ENCODE measurements at places on chromosomes 3 and 15.

DNA sequence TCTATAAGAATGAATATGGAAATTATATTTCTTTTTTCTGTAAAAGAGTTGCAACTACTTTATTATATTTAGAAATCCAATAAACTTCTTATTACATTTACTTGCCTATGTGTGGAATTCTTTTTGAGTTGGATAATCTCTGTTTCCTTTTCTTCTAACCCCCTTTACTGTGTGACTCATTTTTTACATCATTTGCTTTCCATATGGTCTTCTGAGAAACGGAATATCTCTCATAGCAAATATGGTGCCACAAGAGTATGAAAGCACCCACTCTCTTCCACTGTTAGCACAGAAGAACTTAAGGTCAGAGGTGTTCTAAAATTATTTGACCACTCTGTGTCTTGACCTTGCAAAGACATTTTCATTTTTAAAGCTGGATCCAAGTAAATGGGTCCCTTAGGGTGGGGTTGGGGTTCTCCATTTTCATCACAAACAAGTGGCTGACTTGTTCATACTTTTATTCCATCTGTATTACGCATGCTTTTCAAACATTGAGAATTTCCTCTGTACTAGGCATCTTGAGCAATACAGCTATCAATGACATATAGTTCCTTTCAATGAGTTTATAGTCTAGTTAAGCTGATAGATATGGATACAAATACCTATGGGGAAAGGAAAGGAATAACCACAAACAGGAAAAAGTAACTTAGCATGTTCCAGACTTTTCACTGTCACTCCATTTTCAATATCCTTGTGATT lies 281.1 kb upstream of the TPRG1 start:
- DNase-seq = no peak

GRCh38 chr15:34793901-34794300 lies 1.4 kb downstream of the ACTC1 start:
- DNase-seq = no peak

- no peak for DNase-seq
Observed at GRCh38 chr3:50320853-50321335, 1.7 kb downstream of the HYAL2 start.

DNA sequence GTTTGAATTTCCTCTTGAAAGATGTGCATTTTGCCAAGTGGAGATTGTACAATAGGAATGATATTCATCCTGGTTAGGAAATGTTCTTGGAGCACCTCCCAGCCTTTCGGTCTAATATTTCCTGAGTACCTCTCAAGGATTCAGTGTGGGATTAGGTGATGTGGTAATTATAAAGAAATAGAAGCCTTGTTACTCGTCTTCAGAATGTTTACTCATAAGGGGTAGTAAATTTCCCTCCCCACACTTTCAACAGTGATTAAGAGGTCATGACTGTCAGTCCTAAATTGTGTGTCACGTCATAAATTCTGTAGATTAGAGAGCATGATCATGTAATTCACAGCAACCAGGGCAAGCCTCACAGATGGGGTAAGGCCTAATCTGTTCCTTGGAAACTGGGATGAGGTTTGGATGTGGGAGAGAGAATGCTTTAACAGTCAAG lies 633.1 kb upstream of the TBL1XR1 start:
- no peak for DNase-seq

DNA sequence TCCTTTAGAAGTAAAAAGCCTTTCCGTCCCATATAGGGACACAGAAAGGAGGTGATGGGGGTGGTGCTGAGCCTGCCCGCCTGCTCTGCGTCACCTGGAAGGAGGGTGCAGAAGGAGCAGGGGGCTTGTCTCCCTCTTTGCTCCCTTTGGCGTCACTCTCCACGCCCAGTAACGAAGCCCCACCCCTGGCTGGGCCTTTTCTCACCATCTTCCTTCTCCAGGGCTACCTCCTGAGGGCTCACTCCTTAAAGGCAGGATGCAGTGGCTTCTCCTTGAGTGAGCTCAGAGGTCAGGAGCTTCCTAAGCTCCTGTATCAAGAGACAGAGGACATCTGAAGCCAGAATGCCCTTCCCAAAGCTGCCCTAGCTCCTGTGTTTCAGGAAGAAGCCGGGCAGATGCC lies 31.5 kb downstream of the SLCO3A1 start:
- no peak for DNase-seq

Measured in esophagus muscularis mucosa (tissue), 4 donors.